Stimulated activated CD4-positive, alpha-beta T cell treated with anti-CD3 and anti-CD28 coated beads, Interleukin-15, amount 100 ng/mL, for 48 hours (primary cell): ENCODE measurements at places on chromosomes 7 and 10.

DNA sequence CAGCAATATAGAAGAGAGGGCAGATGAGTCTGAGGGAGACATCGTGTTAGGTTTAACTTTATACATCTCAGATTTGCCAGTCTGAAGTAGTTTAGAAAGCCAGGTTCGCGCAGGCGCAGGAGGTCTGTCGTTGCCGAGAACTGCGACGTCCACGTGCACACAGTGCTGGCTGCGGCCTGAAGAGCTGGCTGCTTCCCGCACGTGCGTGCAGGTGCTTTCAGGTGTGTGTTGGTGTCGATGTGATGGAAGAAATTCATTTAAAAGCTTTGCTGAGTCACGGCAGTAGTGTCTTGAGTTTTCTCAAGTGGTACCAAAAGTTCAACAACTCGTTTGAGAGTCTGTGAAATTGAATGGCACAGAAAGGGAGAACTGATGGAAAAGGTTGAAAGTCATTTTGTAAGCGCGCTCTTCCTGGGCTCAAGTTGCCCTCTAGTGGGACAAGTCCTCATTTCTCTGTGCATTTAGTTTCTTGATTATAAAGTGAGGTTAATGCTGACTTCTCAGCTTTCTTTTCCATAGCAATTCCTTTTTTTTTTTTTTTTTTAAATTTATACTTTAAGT is 18.6 kb downstream of the WDR37 start:
- DNase-seq = no peak

GRCh38 chr10:23918839-23919238 is 290.1 kb upstream of the KIAA1217 start:
- no peak for DNase-seq

DNA sequence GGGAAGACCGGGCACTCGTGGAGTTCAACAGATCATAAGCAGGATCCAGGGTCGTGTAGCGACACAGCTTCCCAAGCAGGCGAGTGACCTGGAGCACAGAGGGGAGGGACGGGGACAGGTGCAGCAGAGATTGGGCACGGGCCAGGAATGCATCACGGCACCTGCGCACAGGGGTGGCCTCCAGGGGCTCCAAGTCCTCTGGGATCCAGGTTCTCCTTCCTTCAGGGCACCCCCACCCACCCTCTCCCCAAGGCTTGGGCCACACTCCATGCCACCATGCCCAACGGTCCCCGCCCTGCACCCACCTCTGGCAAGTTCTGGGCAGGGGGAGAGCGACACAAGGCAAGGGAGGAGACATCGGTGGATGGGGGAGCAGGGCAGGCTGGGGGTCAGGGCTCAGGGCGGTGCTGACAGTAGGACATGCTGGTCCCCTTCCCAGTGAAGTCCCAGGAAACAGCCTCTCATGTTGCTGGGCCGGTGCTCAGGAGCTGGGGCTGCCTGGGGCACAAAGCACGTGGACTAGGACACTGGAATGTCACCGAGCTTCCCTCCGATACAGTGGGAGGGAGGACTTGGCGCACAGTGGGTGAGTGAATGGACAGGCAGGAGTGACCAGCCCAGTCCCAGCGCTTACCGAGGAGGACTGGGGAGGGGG is 597.3 kb downstream of the PTPRN2 start:
- DNase-seq = no peak

DNA sequence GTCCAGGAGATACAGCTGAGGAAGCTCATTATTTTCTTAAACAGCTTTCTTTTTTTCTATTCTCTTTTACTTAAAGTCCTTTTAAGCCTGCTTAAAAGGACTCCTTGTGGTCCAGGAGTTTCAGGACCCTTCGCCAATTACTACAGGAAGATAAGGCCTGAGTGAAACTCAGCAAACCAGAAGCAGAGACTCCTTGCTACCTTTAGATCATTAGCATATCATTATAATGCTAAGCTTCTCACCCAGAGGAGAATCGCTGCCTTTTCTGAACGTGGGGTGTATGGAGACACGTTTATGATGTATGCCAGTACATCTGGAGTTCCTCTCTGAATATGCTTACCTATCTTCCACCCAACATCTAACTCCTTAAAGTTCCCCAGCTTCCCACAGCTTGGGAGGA is 47.5 kb downstream of the ANKMY2 start:
- DNase-seq = no peak

GRCh38 chr7:18889436-18889835 is 228.0 kb downstream of the TWIST1 start:
- no peak for DNase-seq

DNA sequence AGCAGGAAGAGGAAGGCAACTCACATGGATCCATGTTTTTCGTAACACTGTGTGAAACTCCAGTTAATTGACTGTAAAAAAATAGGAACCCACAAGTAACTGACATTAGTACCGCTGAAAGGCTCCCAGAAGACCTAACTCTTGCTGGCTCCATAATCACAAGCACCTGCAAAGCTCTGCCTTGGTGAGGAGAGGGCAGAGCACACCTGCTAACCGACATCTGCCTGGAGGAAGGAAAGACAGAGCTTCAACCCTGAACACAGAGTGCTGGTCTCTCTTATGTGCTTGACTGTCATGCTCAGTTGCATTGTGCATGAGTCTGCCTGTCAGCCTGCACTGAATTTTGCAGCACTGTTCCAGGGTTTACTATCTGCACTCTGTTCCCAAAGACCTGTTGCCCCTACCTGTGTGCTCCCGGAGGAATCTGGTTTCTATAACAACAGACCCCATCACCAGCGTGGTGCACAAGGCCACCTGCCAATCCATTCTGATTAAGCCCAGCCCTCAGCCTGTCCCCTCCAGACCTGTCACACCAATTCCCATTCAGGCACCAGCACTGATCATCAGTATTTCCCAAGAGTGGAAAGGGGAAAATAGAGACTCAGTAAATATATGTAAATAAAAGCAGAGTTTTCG is 63.1 kb upstream of the ANKRD1 start:
- DNase-seq = no peak
